ENCODE measurements at places on chromosomes 11 and 22.

DNA sequence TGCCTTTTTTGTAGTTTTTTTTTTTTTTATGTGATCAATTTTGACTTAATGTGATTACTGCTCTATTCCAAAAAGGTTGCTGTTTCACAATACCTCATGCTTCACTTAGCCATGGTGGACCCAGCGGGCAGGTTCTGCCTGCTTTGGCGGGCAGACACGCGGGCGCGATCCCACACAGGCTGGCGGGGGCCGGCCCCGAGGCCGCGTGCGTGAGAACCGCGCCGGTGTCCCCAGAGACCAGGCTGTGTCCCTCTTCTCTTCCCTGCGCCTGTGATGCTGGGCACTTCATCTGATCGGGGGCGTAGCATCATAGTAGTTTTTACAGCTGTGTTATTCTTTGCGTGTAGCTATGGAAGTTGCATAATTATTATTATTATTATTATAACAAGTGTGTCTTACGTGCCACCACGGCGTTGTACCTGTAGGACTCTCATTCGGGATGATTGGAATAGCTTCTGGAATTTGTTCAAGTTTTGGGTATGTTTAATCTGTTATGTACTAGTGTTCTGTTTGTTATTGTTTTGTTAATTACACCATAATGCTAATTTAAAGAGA is 12.5 kb downstream of the CCND1 start:
- no peak for DNase-seq

DNA sequence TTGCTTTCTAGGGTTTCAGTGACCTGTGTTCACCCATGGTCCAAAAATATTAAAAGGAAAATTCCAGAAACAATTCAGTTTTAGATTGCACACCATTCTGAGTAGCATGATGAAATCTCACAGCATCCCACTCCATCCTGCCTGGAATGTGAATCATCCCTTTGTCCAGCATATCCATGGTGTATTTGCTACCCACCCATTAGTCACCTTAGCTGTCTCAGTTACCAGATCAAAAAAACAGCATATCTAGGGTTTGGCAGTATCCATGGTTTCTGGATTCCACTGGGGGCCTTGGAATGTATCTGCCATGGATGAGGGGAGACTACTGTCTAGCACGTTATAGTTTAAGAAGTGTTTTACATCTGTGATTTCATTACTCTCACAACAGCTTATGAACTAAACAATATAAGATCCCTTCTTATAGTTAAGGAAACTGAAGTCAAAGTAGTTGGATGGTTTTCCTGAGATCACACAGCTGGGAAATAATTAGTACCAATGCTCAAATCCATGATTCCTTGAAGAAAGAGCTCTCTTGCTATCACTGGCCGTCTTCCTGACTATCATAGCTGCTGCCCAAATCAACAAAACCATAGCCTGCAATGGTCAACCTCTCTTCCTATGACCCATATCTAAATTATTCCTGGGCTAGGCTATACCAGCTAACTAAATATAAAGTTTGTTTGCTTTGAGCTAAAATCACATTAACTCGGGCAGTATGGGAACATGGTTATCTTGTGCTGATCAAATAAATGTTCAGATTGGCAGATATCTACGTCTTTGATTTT is 122.6 kb downstream of the MICAL2 start:
- peak; percentile 98 for DNase-seq

- no peak for DNase-seq
Measured at GRCh38 chr11:119536801-119537200, 113.8 kb upstream of the THY1 start.

GRCh38 chr11:130675371-130675821 is 227.0 kb downstream of the ADAMTS15 start:
- DNase-seq: peak; percentile 84

DNA sequence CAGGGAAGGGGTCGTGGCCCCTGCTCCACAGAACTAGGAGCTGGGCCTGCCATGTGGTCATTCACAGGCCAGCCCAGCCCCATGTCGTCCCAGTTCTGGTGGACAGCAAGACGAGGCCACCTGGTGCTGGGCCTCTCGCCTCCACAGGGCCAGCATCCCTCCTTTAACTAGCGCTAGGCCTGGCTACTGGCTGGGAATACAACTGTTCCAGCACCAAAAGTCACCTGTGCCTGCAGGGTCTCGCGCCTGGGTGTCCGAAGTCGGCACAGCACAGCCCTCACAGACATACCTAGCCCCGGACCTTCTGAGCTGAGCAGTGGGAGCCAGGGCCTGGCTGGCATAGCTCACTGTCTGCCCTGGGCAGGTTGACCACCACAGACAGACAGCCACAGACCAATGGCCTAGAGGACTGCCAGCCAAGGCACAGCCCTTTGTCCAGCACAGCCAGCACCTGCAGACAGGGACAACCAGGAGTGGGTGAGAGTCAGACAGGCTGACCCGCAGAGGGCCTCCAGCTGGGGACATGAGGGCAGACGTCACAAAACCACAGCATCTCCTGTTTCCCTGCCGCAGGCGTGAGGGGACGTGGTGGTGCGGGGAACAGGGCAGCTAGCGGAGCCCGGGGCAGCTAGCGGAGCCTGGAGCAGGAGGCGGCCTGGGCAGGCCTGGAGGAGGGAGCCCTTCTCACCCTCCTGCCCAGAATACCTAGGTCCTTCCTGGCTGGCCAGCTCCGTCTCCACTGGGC is 27.2 kb upstream of the TH start:
- no peak for DNase-seq

- no peak for DNase-seq
Measured at GRCh38 chr11:2266586-2267305, 3.6 kb downstream of the ASCL2 start.

GRCh38 chr11:121249039-121249663 is 43.4 kb upstream of the SC5D start:
- peak; percentile 60 for DNase-seq

DNA sequence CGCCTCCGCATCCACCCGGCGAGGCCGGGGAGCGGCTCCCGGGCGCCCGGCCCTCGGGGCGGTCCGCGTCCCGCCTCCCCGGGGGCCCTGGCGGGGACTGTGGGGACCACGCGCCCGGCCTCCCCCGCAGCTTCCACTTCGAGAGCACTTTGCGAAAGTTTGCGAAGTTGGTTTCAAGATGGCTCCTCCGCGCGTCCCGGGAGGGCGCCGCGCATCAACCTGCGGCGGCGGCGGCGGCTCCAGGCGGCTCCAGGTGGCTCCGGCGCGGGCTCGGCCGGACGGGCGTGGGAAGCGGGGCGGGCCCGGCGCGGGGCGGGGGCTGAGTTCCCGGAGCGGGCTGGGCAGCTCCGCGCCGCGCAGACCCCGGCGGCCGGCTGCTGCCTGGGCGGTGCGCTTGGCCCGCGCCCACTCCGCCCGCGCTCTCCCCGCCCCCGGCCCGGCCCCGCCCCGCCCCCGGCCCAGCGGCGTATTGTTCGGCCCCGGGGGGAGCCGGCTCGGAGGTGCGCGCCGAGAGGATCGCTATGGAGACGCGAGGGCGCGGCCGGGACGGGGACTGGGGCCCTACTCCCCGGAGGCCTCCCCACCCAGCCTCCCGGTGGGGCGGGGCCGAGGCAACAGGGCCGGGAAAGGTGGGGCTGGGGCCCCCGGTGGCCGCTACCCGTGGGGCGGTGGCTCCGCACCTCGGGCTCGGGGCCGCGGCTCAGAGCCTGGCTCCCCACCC is at the start of gene CELSR1:
Gene CELSR1, minus strand, starts transcription at position 396 of the 721 bp plus-strand sequence. CDS start 450 bp downstream, outside the sequence.
- DNase-seq: no peak

GRCh38 chr11:46490666-46491065 is 99.1 kb upstream of the CHRM4 start:
- DNase-seq: peak; percentile 26

- DNase-seq: peak; percentile 39
Measured at GRCh38 chr11:77654770-77655434, 17.3 kb upstream of the CLNS1A start.

DNA sequence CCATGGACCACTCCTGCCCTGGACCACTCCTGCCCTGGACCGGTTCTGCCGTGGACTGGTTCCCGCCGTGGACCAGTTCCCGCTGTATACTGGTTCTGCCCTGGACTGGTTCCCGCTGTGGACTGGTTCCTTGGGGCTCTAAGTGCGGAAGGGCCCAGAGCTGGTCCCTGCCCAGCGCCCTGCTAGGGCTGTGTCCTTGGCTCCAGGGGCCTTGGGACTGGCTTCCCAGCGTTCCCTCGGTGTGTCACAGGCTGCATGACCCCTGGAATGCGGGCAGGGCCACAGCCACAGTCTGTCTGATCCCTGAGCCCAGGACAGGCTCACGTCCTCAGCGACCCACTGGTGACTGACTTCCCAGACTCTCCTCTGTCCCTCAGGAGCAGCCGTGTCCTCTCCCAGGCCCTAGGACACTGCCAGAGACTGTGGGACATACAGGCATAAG is 412.2 kb downstream of the TBC1D22A start:
- DNase-seq: no peak

GRCh38 chr22:24325105-24325757 is 54.6 kb downstream of the SPECC1L start:
- peak; percentile 92 for DNase-seq

- DNase-seq: no peak
Measured at GRCh38 chr11:76597533-76598425, 72.8 kb downstream of the LRRC32 start.

DNA sequence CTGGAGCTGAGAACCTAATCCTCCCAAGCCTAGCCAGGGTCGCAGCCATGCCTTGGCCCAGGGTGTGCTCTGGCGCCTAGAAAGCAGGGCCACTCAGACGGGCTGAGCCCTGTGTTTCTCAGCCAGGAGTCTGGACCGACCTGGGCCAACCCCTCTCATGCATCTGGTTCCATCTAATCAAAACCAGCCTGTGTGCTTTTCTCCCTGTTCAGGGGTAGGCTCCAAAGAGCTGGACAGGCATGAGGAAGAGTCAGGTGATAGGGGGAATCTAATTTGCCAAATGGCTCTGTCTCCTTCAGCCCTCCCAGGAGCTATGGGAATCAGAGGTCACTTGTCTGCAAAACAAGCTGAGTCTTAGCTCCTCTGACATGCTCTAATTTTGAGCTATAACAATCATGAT is 55.7 kb downstream of the SCUBE1 start:
- no peak for DNase-seq

DNA sequence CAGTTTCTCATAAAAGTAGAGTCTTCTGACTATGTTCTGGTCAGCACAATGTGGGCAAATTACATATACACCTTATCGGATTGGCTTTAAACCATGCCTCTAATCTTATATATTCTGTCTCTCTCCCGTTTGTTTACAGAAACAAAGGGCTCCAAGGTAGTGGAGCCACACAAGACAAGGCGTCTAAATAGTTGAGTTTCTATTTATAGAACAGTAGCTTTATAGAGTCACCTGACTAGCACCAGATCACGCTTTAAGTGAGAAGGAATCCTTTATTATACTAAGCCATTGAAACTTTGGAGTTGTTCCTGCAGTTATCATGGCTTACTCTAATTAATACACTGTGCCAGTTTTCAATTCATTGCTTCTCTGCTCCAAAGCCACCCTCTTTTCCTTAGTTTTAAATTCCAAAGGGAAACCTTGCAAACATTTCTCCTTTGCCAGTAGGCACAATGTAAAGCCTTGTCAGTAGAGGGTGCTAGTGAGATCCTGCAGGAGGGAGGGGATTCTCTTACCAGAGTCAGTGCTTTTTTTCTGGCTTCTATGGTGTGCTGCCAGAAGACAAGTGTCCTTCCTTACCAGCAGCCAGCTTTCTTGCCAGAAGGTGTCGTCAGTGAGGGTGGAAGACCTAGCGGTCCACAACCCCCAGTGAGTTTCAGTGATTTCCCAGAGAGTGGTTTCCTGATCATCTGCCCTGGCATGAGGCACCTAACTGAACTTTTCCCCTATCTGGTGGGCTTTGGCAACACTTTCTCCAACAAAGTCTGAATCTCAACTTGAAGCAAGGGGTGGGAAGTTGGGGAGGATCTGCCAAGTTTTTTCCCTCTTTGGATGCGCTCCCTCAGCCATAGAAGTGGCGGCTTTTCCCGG is 71.7 kb downstream of the RAB38 start:
- peak; percentile 52 for DNase-seq

DNA sequence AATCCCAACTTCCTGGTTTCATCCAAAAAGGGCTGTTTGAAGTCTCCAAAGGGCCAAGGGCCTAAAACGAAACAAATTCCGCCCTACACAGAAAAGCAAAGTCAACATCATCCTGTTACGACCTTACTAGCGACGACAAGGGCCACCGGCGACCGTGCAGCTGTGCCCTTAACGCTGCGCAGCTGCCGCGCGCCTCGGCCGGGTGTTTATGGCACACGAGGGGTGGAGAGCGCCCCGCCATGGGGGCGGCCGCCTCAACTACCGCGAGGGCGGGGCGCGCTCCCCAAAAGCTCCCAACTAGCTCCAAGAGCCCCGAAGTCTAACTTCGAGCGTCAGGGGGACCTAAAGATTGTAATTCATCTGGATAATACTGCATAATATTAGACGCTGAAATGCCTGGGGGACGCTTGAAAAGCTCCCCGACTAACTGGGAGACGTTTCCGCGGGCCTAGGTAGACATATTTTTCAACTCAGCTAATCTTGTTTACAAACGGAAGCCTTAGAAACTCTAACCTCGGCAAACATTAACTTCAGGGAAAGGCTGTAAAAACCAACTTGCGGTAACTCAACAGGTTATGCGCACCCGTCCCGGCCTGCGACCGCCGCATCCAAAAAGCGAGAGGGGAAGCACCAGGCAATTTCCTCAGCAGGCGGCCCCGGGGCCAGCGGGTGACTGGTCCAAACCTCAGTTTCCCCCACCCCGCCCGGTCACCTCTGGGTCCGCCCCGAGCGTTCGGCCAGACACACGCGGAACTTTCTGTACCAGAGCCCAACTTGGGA is 694 bp downstream of the TMEM123 start:
- peak; percentile 44 for DNase-seq

- no peak for DNase-seq
Measured at GRCh38 chr11:64384028-64384737, 25.2 kb downstream of the RPS6KA4 start.

- DNase-seq: no peak
Measured at GRCh38 chr11:92830377-92831155, 138.9 kb upstream of the MTNR1B start.

DNA sequence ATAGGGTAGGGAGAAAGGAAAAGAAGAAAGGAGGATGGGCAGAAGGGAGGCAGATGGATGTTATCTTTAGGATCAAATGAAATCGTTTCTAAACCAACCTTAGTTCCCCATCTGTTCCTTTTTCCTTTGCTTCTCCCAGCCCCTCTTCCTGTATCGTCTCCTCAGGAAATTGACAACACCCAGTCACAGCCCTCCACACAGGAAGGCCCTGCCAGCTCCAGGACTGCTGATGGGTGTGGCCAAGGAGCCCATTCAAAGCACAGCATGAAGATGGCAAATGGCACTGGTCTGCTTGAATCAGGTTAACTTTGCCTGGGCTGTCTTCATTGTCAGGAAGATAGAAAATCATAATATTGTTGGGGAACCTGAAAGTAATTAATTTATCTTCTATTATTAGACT is 164.8 kb downstream of the C11orf87 start:
- no peak for DNase-seq

DNA sequence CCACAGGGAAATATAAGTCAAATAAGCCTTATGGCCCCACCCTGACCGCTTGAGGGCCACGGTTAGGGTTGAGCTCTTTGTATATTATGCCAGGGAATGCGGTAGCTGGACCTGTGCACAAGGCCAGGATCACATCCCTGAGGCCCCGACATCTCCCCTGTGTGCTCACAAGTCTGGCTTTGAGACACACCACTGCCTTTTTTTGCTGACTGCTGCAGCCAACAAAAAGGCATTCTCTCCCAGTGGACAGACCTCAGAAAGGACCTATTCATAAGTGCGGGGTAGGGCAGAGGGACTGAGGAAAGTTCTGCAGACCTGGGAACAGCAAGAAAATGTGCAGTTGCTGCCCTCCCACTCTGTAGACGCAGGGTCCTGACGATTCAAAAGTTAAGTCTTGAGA is 3.4 kb upstream of the SIDT2 start:
- DNase-seq: no peak
